Activated CD4-positive, alpha-beta memory T cell treated with anti-CD3 and anti-CD28 coated beads, Interleukin-2, amount 10 ng/mL, durations not matched to agents 7 days and 5 days (primary cell): ENCODE measurements at places on chromosomes 2 and 18. TPM values are rescaled to one million over a fixed set of nuclear protein-coding genes. Genes with fewer than 3 reads are reported as not detected.

The ANKMY1 gene
- total RNA-seq, result 28.2 TPM

The ALLC gene
- not detected for total RNA-seq

The IL36A gene
- total RNA-seq, result not detected

The ZNF397 gene
- total RNA-seq, result 14.4 TPM

The NAPG gene
- 36.9 TPM for total RNA-seq

DNA sequence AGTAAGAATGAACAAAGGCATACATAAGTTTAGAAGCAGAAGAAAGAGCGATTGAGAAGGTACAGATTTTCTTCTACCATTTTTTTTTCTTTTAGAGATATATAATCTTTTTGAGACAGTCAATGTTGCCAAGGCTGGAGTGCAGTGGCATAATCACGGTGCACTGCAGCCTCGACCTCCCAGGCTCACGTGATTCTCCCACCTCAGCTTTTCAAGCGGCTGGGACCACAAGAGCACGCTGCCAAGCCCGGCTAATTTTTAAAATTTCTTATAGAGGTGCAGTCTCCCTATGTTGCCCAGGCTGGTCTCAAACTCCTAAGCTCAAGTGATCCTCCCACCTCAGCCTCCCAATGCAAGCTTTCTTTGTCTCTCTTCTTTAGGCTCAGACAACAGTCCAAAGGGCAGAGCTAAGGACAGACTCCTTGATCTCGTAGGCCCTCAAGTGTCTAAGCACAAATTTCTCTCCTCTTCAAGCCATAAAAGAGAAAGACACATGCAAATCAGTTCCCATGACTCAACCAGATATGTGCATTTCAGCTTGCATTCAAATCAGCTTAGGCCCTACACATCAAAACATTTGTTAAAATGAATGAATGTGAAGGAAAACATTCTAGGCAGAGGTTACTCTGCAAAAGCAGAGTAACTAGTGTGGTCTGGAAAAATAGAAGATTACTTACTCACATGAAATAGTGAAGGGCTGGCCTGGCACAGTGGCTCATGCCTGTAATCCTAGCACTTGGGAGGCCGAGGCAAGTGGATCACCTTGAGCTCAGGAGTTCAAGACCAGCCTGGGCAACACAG lies 18.0 kb downstream of the ITSN2 start:
- no peak for DNase-seq

- no peak for DNase-seq
Measured at GRCh38 chr18:45481821-45482220, 133.5 kb upstream of the SLC14A2 start.

DNA sequence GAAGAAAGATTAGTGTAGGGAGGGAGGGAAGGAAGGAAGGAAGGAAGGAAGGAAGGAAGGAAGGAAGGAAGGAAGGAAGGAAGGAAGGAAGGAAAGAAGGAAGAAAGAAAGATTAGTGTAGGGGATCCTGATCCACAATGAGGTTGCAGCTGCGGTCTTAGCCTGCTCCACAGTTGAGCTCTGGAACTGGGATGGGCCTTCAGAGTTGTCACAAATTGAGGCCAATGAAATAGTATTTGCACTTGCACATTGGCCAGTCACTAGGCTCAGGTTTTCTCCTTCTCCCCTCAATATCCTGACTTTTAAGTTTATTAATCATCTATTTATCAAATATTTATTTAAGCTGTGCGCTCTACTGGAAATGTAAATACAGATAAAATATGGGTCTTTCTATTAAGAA lies 34.3 kb downstream of the DOK6 start:
- no peak for DNase-seq

GRCh38 chr2:109644571-109645275 lies 30.6 kb downstream of the SOWAHC start:
- DNase-seq, result no peak

DNA sequence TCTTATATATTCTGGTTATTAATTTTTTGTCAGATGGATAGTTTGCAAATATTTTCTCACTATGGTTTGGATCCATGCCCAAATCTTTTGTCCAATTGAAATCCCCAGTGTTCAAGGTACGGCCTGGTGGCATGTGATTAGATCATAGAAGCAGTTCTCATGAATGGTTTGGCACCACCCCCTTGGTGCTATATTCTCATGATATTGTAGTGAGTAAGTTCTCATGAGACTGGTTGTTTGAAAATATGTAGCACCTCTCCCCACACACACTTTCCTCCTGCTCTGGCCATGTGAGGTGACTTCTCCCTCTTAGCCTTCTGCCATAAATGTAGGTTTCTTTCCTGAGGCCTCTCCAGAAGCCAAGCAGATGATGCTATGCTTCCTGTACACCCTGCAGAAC lies 107.7 kb upstream of the KYNU start:
- DNase-seq, result no peak

DNA sequence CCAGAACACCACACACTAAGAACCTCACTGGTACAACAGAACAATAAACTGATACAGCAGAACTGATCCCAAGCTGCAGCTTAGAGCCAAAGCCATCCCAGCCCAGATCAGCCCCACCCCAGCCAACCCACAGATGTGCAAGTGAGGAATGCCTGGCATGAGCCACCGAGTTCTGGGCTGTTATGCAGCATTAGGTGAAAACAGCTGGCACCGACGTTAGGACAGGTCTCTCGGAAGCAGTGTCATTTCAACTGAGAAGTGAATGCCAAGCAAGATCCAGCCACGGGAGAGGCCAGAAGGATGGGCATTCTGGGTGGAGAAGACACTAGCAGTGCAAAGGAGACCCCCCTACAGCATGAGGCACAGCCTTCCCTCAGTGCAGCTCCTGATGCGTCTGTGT lies 38.9 kb downstream of the ADCY3 start:
- no peak for DNase-seq

DNA sequence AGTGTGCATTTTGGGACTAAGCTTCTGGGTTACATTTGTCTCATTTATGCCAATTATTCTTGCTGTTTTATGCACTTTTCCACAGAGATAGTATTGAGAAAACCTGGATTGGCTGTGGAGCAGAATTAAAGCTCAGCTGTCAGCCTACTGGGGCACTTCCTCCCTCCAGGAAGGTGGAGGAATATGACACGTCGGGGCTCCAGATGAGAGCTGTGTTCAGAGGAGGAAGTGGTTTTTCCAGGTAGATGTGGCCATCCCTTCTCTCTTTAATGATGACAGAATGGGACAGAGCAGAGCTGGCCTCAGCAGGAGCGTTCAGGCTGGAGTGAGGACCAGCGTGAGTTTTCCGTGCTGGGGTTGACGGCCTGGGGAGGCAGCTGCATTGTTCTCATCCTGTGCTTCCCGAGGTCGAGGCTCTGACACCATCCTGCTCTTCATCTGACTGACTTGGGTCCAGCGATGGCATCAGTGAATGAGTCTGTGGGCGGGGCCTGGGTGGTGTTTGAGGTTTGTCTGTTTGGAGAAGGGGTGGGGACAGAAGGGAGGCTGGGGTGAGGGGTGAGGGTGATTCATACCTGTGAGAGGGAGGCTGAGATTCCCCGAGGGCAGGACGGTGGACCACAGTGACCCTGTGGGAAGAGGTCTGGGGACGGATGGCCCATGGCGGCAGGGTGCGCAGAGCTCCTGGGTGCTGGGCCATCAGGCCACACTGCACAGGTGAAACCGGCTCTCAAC lies 207.0 kb downstream of the LDLRAD4 start:
- DNase-seq, result peak; percentile 49

GRCh38 chr2:181553244-181553643 lies 96.1 kb downstream of the ITGA4 start:
- DNase-seq, result no peak

DNA sequence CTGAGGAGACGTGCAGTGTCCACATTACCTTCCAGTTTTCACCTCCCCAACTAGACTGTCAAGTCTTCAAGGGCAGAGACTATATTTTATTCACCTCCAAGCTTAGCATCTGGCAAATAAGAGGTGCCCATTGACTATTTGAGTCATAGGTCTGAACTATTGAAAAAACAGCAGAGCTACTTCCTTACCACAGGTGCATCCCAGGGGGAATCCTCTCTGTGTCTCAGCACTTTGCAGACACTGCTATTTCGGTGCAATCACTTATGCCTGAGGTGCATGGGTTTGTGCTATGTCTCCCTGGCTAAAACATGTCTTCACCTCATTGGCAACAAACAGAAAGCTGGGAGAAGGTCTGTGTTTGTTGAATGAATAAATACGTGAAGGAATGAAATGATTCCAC lies 67.8 kb downstream of the SOX11 start:
- no peak for DNase-seq

DNA sequence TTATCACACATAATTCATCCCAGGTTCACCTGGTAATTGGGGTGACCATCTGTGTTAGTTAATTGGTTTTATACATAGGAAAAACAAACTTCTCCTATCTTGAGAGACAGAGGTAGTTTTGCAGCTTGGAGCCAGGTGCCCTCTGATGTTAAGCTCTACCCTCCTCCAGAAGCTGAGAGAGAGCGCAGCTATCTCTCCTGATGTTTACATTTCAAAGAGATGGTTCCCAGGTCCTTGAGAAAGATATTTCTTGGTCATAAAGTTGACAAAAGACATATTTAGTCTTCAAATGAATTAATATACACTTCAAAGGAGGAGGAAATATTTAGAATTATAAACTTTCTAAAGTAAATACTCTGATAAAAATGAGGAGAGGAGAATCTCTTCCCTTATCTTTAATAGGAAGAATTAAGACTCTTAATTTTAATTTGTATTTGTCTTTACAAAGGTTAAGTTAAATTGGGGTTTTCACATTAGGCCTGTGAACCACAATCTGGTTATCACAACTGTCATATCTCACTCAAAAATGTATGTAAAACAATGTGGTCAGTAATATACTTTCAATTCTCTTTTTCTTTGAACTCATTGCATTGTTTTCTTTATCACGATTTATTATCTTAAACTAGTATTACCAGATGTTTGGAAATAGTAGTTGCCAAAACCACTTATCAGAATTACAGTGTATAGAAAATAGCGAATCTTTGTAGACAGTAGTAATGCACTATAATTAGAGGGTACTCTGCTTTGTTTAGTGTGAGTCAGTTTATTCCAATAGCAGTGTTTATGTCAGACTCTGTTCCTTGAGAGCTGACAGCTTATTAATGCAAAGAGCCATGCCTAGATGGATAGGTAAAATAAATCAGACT lies 26.8 kb downstream of the SERPINB4 start:
- DNase-seq, result no peak

DNA sequence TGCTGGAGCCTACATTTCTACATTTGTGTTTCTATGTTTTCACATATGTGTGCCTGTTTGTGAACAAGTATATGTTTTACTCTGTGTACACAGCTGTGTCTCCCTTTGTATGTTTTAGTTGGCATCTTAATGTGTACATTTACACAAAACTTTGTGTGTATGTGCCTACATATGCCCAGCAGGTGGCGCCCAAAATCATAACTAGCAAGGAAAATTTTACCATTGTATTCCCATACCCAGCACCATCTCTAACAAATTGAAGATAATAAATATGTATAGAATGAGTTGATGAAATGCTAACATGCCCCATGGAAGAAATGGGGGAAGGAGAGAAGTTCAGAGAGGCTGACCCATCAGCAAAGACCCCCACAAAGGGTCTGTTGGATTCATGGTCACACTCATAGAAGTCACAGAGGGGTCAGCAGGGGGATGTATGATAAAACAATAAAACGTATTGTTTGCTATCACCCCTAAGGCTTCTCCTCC lies 48.1 kb downstream of the PKDCC start:
- DNase-seq, result peak; percentile 79

GRCh38 chr18:25141399-25141798 lies 210.6 kb downstream of the ZNF521 start:
- no peak for DNase-seq

DNA sequence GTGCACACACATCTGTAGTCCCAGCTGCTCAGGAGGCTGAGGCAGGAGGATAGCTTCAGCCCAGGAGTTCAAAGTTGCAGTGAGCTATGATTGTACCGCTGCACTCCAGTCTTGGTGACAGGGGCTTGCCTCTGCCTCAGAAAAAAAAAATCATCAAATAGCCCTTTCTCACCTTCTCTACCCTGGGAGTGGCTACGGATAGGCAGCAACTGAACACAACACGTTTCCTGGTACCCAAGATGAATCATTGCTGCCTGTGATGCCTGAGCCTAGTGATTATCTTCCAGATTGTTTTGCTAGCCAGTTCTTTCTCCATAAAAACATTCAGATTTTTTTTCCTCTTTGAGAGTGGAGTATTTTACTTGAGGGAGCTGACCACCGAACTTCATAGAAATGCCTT lies 13.5 kb downstream of the INPP4A start:
- DNase-seq, result peak; percentile 60

DNA sequence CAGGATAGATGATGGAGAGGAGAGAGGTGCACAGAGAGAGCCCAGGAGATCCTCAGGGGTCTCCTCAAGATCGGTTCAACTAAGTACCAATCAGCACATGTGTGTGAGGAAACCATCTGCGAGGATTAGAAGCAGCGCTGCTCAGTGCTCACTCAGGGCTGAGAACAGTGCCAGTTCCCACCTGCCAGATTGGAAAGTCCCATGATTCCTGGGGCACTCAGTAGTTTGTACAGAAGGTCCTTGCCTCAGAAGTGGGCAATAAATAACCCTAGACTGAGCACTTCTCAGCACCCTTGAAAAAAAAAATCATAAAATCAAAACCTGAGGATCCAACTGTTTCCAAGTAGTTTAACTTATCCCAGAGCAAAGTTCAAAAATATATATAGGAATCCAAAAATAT lies 53.8 kb downstream of the SEMA4F start:
- DNase-seq, result no peak

DNA sequence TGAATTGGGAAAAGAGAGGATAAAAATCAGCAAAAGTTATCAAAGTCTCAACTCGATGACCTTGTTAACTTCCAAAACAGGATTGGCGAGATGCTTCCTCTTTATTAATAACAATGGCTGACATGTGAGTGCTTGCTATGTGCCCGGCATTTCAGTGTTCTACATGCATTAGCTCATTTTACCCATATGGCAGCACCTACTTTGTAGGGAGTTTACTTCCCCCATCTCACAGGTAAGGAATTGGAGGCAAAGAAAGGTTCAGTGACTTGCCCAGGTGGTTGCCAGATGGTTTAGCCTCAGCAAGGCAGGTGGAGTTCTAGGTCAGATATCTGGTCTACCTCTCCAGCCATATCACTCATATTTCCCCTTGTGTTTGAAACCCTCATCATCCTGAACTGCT lies 12.4 kb downstream of the TFCP2L1 start:
- no peak for DNase-seq

DNA sequence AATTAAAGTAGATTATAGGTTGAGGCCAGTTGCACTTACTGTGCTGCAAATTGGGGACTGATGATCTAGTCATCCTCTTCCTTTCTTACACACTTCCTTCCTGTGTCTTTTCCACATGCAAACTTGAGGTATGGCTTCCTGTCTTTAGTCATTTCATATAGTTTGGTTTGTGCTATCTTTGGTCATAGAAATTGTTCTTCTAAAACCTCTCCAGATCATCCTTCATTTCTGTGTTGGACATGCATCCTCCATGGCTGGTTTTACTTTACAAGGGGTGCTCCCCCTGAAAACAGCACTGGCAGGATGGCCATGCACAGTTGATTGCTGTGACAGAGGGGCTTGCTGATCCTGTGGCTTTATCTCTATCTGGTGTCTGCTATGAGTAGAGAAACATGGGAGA lies 36.5 kb downstream of the MGAT5 start:
- peak; percentile 26 for DNase-seq
